ENCODE measurements at places on chromosomes 6 and 20.

DNA sequence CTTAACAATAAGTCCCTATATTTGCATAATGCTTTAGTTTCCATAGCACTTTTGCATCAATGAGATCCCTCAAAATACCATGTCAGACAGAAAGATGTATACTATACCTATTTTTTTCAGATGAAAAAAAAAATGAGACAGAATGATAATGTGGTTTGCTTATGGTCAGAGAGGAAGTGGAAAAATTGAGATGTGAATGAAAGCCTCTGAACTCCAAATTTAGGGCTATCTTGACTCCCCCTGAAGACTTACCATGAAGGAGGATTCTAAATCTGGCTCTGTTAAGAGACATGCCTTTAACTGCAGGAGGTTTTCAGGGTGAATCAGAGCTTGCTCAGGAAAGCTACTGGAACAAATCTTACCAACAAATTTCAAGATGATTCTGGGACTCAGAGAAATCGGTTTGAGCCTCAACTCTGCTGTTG lies 176.2 kb downstream of the ISM1 start:
- DNase-seq = no peak

- no peak for DNase-seq
Measured at GRCh38 chr20:60648556-60648955, 603.5 kb upstream of the CDH4 start.

DNA sequence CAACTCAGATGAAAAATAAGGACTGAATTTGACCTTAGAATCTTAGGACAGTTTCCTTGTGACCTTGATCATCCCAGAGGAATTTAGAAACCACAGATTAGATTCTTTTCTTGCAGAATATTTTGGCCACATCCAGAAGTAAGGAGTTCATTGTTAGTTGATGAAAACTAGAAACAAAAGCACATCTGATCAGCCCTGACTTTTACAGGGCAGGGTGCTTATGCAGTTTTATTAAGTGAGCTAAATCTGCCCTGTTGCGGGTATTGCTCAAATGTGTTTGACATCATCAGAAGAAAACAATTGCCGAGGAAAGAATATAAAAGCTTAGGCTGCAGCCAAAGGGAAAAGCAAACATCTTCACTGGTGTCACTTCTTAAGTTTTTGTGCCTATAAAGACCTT lies 100.8 kb downstream of the MTFR2 start:
- no peak for DNase-seq

DNA sequence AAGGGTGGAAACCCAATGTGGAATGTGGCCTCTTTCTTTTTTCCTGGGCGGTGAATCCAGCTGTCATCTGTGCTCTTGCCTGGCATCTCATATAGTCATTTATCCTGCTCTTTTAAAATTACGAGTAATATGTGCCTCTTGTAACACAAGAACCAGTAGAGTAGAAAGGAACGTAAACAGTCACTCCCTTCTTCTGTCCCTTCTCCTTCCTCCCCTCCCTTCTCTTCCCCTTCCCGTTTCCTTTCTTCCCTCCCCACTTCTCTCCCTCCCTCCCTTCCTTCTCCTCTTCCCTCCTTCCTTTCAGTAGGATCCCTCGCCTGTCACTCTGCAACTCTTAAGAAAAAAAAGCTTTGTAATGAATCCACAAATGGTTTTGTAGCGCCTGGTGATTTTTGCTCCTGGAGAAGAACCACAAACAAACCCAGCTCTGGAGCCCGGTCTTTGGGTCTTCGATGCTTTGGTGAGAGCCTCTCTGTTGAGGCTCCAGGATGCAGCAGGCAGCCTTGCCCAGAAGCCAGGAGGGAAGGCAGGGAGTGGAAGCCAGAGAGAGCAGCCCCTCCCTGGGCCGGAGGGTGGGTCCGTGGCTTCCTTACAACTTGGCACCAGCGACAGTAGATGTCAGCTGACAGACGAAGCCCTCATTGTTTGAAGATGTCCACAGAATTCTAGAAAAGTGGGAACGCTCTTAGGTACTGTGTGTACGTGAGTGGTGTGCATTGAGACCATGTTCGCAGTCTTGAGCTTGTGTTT lies 15.0 kb downstream of the DUSP22 start:
- no peak for DNase-seq

DNA sequence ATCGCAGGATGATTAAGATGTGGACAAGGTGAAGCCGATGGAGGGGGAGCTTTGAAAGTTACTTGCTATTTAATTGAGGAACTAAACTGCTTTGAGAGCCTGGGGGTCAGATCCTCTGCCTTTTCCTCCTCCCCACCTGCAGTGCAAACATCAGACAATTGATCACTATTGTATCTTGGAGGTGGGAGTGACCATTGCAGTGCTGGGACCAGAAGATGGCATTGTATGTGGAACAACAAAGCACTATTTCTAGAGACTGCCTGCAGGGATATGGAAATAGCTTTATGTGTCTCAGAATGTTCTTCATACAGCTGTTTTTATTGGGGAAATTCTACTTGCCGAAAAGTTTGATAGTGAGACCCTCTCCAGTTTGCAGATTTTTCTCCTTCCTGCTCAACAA lies 4.2 kb downstream of the MOG start:
- no peak for DNase-seq

DNA sequence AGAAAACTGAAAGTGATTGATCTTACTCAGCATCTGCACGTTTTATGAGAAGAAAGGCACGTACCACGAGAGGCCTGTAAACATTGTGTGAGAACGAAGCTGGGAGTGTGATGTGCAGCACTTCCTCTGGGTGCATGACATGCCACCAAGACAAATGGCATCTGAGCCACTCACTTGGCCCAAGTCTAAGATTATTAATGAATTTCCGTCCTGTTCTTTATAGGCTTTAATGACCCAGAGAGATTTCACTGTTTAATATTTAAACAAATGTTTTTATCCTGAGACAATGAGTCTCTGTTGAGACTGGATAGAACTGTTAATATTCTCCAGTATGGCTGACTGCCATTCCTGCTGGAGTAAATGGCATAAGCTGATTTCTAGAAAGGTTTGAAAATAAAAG lies 172.6 kb upstream of the PHACTR1 start:
- no peak for DNase-seq

DNA sequence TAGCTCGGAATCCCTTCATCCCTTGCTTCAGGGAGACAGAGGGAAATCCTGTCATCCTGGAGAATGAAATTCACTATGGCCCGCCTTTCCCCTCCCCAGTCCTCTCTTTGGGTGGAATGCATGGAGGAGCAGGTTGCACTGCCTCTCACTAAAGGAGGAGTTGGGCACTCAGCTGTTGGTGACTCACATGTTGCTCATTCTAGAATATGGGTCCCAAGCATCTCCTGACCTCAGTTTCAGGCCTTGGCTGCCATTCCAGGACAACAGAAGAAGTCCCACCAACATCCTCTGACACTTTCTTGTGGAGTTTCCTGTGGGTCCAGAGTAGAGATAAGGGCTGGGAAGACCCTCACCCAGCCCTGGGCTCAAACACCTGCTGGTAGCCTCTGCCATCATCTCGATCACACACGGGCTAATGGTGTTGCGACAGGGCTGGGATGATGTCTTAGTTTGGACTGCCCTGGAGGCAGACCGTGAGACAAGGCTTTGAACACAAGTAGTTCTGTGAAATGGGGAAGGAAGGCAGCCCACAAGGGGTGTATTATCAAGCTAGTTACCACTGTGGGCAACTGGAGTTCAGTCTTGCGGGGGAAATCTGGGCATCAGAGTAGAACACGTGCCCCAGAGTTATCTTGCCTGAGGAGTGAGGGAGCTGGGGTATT lies 52.4 kb upstream of the RNF24 start:
- DNase-seq = no peak

- DNase-seq = no peak
Measured at GRCh38 chr20:50197463-50198179, 7.0 kb downstream of the CEBPB start.

GRCh38 chr6:74431873-74432580 lies 736.0 kb downstream of the CD109 start:
- no peak for DNase-seq

- DNase-seq = no peak
Measured at GRCh38 chr6:65402564-65402963, 304.5 kb downstream of the EYS start.

- no peak for DNase-seq
Measured at GRCh38 chr6:161003336-161003735, 11.8 kb downstream of the MAP3K4 start.

DNA sequence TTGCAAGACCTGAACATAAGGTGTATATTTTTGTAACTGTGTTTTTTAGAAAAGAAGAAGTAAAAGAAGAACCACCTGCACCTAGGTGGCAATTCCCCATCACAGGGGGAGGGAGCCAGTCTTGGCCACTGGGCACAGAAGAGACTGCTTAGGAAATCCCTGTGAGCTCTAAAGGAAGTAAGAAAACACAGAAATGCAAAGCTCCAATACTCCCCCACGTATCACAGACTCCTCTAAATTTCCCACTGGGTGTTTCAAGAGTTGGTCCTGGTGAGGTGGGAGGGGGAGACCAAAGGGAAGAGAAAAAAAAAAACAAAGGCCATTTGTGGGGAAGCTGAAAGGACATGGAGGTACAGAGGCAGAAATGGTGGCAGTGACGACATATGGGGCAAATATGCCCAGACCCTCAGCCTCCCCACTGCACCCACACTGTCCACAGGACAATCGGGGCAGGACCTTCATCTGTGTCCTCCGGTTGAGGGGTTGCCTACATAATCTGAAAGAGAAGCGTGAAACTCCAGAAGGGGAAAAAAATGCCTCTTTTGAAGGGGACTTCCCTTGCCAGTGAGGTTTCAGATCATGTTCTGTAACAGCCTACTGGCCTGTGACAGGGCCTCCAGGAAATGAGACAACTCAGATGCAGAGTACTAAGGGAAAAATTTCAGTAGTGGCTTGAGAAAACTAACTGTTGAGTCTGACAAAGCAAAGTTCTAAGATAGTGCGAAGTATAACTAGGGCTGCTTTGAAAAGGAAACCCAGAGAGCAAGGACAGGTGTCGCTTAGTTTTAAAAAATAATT lies 226.2 kb upstream of the MARCKS start:
- no peak for DNase-seq

- no peak for DNase-seq
Measured at GRCh38 chr20:34637245-34638038, 39.5 kb downstream of the PIGU start.

DNA sequence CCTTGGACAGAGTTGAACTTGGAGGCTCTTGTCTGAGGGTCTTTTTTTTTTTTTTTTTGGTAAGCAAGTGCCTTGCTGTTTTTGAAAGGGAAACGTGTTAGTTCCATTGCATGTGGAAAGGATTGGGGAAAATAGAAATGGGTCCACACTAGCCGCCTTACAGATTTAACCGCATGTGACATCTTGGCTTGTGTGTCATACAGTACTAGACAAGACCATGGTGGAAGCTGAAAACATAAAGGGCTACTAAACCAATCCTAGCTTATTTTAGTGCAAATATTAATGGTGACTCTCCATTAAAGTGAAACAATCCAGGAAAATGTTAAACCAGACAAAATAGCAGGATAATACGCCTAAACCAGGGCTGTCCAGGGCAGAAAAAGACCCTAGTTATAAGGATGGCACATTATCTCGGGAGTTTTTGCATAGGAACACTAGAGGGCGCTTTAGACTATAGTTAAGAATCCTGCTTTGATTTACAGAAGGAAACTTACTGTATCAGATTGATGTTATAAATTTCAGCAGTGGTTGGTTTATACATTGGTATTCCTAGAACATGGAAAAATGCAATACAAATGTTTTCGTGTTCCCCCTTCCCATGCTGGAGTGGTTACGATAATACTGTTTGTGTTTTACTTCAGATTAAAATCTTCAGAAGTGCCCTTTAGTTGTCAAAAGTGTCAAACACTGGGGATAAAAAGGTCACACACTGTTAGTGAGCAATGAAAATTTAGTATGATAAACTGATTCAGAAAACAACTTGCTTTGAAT lies 59.8 kb upstream of the DEK start:
- peak; percentile 85 for DNase-seq

DNA sequence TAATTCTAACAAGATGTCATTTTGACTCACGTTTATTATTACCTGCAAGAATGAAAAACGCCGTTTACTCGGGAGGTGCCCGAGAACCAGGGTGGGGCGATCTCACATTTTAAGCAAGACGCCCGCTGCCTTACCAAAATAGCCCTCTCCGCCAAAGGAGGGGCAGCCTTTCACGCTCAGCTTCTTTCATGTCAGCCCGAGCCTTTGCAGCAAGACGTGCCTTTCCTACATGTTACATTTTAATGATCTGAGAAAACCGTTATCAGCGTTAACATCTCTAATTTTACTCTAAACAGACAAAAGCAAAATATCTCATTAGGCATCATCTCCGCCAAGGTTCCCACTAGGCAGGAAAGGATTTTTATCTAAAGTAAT lies 2.0 kb downstream of the BACH2 start:
- DNase-seq = no peak

DNA sequence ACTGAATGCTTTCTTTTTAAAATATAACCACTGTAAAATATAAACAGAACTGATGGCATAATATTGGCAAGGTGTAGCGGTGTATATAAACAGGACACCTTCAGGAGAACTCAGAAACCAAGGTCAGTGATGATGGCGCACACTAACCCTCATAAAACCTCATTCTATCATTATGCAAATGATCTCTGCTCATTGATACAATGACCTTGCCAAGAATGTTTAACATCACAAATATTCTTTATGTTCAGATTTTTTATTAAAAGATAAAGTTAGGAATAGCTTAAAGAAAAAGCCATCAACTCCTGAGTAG lies 48.6 kb upstream of the DST start:
- no peak for DNase-seq

- no peak for DNase-seq
Measured at GRCh38 chr6:21091411-21091810, 502.1 kb upstream of the SOX4 start.

DNA sequence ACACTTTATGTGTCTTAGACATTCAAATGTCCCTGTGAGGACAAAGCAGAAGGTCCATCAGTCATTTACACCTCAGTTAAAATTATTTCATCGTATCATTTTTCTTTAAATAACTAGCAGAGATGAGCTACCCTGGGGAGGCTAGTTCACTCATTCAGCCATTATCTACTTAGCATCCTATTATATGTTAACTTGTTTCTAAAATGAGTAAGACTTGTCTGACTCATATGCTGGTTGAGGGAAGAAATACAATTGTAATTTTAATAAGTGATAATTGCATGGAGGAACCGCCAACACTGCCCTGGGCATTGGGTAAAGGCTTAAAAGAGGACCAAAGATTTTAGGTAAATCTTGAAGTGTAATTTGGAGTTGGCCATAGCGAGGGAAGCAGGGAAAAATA lies 12.4 kb upstream of the PTPRK start:
- DNase-seq = no peak

DNA sequence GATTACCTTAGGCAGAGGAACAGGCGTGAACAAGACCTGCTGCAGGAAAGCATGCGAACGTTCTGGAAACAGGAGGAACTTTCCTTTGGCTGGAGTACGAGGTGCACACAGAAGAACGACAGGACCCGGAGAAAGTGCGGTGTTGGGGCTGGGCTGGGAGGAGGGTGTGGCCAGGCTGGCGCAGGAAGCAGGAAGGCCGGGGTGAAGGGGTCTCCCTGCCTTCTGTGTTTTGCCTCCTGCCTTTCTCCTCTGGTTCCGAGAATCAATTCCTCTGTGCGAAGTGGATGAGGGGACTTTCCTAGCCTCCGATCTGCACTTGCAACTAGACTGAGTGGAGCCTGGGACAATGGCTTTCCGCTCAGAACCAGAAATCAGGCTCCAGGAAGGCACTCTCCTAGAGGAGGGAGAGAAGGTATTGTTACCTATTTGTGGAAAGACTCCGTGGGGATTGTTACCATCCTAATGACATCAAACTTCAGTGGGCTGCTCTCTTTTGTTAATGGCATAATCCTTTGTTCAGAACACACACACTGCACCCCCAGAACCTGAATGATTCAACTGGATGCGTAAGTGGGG lies 22.9 kb upstream of the PLEKHG1 start:
- no peak for DNase-seq
